Activated T-helper 1 cell treated with Interleukin-2 at 50 U/mL for 16 hours (primary cell): ENCODE measurements at places on chromosomes 2 and 18.
A peak's percentile ranks its signal among the peaks of the same experiment; 100 is the strongest.

DNA sequence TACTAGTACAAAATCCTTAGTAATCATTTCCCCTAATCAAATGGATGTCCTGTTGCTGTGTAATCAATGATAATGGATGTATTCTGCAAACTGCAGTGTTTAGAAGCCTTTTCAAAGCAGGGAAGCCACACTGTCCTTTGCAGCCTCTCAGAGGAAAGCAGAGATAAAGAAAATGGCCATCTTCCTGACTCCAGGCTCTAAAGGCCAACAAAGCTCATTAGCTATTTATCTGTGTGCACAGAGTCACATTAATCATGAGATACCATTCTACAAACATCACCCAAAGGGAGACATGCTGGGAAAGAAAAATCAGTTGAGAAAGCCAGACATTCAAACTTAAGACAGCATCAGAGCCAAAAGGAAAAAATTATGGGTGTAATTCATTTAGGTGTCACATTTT is 165.0 kb downstream of the RAD51AP2 start:
- DNase-seq, result no peak

DNA sequence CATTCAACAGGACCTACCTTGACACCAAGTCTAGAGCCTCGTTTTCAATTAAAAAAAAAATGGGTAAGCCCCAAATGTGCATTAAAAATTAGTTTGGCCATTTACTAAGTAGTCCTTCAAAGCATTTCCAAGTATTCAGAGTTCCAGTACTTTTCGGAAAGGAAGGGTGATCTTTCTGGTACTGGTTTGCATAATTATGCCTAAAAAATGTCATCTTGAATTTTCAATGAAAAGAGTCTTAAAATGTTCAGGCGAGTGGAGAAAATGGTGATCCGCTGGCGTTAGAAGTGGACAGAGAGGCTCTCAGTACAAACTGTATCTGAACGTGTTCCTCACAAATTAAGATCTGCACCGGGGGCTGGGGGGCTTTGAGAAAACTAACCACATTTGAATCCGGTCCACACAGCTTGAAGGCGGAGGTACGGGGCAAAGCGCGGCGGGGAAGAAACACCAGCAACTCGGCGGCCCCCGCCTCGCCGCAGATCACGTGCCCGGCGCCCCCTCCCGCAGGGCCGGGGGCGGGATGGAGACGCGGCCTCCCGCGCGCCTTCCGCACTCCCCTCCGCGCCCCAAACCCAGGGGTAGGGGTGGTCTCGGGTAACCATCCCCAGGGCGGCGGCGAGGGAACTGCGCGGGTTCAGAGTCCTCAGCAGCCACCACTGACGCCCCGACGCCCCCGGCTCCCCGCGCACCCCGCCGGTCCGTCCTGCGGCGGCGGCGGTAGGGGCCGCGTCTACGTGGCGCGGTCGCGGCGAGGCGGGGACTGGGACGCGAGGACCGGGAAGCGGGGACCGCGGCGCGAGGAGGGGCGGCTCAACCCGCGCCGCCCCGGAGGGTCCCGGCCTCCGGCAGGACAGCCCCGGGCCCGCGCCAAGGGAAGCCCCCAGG is 564 bp downstream of the LPIN2 start:
- peak; percentile 39 for DNase-seq

DNA sequence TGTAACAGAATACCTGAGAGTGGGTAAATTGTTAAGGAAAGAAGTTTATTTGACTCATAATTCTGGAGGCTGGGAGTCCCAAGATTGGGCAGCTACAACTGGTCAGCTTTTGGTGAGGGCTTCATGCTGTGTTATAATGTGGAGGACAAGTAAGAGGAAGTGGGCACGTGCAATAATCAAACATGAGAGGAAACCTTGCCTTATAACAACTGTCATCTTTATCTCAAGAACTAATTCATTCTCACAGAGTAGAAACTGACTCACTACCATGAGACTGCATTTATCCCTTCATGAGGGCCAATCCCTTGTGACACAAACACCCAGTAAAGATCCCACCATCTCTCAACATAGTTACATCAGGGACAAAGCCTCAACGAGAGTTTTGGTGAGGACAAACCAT is 318.1 kb upstream of the NT5C1B start:
- no peak for DNase-seq

- no peak for DNase-seq
Observed at GRCh38 chr2:42838133-42838532, 45.8 kb upstream of the HAAO start.

GRCh38 chr2:219744600-219744999 is 117.2 kb downstream of the SLC4A3 start:
- no peak for DNase-seq
